Stimulated activated CD4-positive, alpha-beta T cell treated with anti-CD3 and anti-CD28 coated beads, TNF-alpha, amount 100 ng/mL, for 48 hours (primary cell): ENCODE measurements at places on chromosomes 2 and 18.

GRCh38 chr2:127743477-127744026, 42.3 kb downstream of the SFT2D3 start:
- DNase-seq, result no peak

GRCh38 chr2:150207979-150208378, 279.5 kb downstream of the RND3 start:
- DNase-seq, result no peak

DNA sequence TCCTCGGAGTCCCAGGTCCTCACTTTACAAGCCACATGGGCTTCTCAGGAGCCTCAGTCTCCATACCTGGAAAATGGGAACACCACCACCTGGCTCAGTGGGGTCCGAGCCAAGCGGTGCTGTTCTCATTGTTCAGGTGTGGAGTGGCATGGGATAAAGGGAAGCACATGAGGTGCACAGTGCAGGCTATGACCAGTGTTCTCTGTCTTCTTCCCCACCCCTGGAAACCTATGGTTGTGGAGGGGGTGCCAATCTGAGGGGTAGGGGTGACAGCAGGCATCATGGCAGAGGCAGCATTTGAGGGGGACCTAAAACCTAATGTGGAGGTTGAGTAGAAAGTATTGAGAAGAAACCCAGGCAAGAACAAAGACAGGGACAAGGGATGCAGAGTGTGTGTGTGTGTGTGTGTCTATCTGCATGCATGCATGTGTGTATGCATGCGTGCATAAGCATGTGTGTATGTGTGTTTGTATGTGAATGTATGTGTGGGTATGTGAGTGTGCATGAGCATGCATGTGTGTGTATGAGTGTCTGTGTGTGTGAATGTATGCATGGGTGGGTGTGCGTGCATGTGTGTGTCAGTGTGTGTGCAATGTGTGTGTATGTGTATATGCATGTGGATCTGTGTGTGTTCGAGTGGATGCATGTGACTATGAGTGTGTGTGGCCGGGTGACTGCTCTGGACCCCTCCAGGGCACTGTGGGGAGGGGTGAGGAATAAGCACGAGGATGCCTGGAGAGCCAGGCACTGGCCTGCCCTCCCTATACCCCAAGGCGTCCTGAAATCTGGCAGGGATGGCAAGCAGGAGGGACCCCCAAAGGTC, 4.0 kb downstream of the KIF1A start:
- DNase-seq, result no peak

- no peak for DNase-seq
Measured at GRCh38 chr2:176555781-176556180, 286.5 kb downstream of the MTX2 start.

- DNase-seq, result no peak
Measured at GRCh38 chr2:239339726-239340601, 60.9 kb downstream of the HDAC4 start.

- DNase-seq, result no peak
Measured at GRCh38 chr2:47041891-47042684, 113.0 kb downstream of the STPG4 start.

GRCh38 chr2:153604133-153604532, 125.6 kb upstream of the RPRM start:
- DNase-seq, result no peak
